H54 (cell line): ENCODE measurements at places on chromosomes 6 and 20.

GRCh38 chr6:150685860-150686259, 86.2 kb downstream of the PLEKHG1 start:
- peak; percentile 36 for DNase-seq

- DNase-seq = peak; percentile 96
Observed at GRCh38 chr20:50794846-50795634, at the start of gene BCAS4. TSS of gene BCAS4 (plus strand) at chr20:50795061. CDS start at chr20:50795084, 23 bp downstream.

DNA sequence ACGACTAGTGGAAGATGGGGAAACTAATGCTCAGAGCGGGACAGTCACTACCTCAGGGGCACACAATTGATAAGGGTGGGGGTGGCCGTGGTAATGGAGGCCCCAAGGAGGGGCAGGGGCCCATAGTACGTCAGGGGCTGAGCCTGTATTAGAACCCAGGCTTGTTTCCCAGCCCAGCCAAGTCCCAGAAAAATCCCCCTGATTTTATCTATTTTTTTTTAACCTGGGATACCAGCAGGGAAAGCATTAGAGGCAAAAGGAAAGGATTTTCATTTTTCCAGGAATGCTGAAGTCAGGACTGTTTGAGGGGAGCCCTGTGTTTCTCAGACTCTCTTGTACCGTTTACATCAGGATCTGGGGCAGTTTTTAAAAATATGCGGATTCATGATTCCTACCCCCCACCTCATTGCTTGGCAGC, 382 bp downstream of the MYH7B start:
- no peak for DNase-seq

DNA sequence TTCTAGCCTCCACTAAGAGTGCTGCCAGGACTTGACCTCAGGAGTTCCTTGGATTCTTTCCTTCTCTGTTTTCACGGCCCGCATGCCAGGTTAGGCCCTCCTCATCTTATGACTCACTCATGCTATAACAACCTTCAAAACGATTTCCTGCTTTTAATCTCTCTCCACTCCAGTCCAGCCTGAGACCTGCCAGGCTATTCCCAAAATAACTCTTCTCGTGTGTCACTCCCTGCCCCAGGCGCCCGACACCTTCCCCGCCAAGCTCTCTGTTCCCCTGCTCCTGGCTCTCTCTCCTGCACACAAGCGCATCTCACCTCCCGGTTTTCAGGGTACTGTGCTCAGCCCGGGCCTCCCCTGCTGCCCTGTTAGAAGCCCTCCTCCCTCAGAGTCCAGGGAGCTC, 64.1 kb upstream of the RPS6KA2 start:
- DNase-seq = peak; percentile 69

GRCh38 chr20:9068233-9068801, 570 bp upstream of the PLCB4 start:
- DNase-seq = peak; percentile 64

GRCh38 chr20:10864076-10864672, 190.4 kb upstream of the JAG1 start:
- DNase-seq = peak; percentile 10

GRCh38 chr6:114452785-114453401, 110.1 kb upstream of the HS3ST5 start:
- no peak for DNase-seq

GRCh38 chr20:13788167-13788834, 3.5 kb downstream of the NDUFAF5 start:
- DNase-seq = peak; percentile 11

GRCh38 chr6:142822383-142822782, 122.6 kb downstream of the HIVEP2 start:
- DNase-seq = no peak

DNA sequence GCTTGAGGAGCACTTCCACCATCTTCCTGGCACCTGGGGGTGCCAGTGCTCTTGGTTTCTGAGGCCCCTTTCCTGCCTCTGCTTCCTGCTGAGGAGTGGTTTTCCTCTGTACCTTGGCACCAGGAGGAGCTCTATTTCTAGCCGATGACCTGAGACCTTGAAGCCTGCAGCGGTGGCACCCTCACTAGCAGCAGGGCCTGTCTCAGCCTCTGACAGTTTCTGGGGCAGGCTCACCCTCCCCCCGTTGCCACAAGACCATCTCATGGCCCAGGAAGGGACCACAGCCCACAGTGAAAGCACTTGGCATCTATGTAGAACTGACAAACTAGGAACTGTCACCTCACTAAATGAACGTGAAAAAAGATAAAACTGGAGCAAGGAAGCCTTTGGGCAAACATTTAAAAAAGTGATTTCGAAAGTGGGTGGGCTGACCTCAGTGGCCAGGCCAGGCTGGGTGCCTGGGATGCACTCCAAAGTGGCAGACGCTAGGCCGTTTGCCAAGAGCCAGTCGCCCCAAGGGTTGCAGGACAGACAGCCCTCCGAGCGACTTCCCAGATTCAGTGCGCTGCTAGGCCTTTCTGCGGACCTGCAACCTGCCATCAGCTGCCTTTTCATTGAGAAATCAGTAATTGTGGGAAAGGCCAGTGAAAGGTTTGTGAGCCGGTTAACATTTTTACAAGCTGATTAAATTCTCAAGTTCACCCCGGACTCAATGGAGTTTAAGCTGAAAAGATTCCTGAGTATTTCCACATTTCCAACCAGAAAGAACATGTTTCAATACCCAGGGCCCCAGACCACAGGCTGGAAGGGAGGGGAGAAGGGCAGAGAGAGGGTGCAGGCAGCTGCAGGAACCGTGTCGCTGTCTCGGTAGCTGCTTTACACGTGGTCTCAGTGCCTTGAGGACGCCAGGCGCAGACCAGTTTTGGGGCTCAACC, 303.7 kb downstream of the ESR1 start:
- DNase-seq = no peak

- peak; percentile 56 for DNase-seq
Observed at GRCh38 chr20:19583532-19584175, 174.4 kb upstream of the RIN2 start.

DNA sequence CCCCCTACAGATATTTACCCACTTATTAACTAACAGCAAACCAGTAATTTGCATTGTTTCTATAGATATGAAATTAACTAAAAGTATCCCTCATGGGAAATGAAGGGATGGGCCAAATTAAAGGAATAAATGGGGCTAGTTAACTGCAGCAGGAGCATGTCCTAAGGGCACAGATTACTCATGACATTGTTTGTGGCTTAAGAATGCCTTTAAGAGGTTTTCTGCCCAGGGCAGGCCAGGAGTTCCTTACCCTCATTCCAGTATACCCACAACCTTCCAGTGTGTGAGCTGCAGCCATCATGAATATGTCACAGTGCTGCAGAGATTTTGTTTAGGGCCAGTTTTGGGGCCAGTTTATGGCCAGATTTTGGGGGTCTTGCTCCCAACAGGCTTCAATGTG, 1101.9 kb downstream of the PRIM2 start:
- no peak for DNase-seq

GRCh38 chr6:151905072-151905471, 97.6 kb downstream of the ESR1 start:
- no peak for DNase-seq

GRCh38 chr20:14953736-14954135, 616.3 kb upstream of the FLRT3 start:
- DNase-seq = no peak

GRCh38 chr6:105645958-105646357, 243.1 kb upstream of the PREP start:
- DNase-seq = no peak

- no peak for DNase-seq
Observed at GRCh38 chr20:25135031-25135430, 53.1 kb upstream of the VSX1 start.

DNA sequence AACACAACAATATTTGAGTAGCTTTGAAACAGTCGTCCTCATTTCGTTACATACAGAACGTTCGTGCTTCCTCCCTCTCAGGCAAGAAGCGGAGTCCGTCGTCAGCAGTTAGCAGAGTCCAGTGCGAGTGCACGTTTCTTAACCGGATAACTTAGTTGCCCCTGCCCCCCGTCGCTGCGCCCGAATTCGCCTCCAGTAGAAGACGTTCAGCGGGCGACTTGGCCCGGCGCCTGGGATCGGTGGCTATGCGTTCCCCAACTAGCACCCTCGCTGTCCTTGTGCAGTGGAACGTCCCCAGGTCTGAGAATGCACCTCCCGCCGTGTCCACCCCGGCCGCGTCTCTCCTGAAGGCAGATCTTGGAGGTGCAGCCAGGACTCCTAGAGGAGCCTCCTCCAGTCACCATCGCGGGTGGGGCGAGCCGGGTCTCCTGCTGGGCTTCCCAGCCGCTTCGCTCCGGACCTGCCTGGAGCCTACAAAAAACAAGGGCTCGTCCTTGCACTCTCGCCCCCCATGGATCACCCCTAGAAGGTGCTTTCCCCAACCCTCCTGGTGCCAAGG, 910 bp upstream of the PCSK2 start:
- no peak for DNase-seq

DNA sequence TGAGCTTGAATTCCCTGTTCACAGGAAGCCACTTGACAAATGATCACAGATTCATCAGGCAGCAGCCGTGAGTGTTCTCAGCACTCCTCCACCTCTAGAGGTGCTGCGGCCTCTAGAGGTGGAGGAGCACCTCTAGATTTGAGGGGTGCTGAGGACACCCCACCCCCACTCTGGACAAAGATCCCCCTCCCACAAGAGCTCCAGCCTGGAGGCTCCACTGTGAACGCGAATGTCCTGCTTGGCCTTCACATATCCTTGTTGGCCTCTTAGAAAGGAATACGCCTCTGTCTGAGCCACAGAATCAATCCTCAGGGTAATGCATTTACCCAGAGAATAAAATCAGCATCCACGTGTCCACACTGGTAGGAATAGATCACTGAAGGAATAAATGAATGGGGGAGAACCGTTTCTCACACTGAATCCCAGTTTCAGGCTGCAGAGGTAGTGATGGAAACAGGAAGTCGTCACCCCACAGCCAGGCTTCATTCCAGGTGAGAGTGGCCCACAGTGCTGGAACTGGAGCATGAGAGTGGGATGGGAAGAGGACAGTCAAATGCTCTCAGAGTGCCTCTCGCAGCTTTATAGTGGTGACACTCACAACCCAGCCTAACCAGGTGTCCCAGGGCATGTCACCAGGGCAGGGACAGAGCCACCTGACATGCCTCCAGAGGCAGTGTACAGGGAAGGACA, 16.6 kb downstream of the NPEPL1 start:
- DNase-seq = no peak

GRCh38 chr20:402496-402885, 5.6 kb upstream of the RBCK1 start:
- DNase-seq = no peak

- no peak for DNase-seq
Observed at GRCh38 chr6:147166360-147166944, 37.8 kb upstream of the STXBP5 start.

GRCh38 chr6:94636780-94637385, 940.5 kb upstream of the MANEA start:
- no peak for DNase-seq

DNA sequence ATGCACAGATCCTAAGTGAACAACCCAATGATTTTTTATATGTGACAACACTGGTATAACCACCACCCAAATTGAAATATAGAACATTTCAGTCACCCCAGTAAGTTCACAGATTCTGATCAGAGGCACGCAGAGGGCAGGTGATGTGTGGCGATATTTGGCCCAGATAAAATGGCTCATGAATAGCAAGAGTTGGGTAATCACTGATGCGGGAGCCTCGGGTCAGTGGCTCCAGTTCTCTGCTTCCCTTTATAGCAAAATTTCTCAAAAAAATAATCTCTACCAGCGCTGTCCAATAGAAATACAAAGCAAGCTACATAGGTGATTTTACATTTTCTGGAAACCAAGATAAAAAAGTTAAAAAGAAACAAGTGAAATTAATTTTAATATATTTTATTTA, 14.9 kb downstream of the GHRH start:
- no peak for DNase-seq

DNA sequence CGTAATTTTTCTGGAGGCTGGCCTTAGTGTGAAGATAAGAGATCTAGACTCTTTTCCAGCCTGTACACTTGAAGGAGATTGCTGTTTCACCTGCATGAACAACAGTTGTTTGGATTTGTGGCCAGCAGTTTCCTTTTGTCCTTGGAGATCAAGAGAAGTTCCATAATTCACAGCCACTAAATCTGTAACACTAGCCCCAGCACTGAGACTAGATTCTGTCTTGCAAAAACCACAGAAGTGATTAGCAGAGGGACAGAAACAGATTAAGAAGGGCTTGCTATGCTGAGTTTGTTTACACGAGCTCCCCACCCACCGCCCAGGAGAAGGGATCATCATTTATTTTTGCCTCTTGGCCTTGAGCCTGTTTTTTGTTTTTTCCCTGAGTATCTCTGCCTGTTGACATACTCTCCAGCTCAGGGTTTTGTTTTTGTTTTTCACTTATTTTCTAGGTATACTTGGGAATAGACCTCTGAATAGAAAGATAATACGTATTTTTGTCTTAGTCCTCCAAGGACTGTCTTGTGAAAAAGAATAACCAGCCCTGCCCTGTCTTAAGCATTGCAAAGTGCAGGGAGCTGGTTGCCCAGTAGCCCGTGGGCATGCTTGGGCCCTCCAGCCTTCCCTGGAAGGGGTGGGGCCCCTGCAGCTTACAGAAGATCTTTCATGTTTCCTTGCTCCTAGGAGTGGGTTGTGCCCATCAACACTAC, 93.1 kb upstream of the SOX4 start:
- DNase-seq = no peak

DNA sequence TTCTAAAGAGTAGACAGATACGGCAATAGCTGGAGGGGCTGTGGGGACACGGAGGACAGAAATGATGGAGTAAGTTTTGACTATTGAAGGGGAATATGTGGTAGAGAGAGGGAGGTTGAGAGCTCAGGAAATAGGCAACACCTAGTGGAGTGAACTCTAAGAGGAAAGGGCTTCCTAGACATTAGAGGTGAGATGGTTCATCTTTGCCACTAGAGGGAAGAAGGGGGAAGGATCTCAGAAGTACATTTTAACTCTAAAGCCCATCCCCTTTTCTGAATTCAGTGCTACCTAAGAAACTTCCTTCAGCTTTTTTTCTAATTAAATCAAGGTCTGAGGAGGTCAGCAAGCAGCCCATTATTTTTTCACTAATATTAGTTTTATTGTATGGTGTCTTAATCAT, 689.4 kb upstream of the MAP3K7 start:
- DNase-seq = no peak

- DNase-seq = no peak
Observed at GRCh38 chr6:152821525-152821924, 70.9 kb downstream of the VIP start.

GRCh38 chr6:24902782-24903181, 33.0 kb downstream of the RIPOR2 start:
- DNase-seq = peak; percentile 67

DNA sequence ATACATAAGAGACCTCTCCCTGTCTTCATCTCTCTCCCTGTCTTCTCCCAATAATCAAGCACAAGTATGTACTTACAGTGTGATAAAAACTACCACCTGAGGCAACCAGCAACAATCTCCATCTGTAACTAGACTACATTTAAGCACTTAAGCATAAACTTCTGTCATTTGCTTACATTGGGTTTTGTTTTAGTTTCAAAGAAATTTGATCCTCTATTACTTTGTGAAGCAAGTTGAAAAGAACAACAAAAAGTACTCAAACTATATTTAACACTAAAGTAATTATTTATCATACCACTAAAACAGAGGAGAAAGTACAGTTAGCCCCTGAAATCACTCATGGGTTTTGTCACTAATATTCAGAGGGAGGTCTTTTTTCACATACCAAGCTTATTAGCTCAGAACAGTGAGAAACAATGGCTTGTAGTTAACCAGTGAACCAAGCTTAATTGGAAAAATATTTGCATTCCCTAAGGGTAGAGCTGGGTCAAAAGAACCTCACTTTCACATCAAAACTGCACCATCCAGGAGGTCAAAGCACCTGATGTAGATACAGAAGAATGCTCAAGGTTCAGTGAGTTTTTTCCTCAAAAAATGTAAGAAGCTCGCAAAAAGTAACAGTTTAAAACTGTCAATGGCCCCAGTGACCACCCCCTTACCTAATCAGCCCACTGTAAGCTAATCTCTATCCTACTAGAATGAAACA, 34.1 kb downstream of the DCDC2 start:
- no peak for DNase-seq

GRCh38 chr20:47792021-47792618, 6.8 kb upstream of the SULF2 start:
- DNase-seq = peak; percentile 72
